ENCODE measurements at places on chromosomes 5 and 9.
A peak's percentile ranks its signal among the peaks of the same experiment; 100 is the strongest.

GRCh38 chr5:168992687-168993086 lies 308.3 kb downstream of the SLIT3 start:
- DNase-seq: no peak

DNA sequence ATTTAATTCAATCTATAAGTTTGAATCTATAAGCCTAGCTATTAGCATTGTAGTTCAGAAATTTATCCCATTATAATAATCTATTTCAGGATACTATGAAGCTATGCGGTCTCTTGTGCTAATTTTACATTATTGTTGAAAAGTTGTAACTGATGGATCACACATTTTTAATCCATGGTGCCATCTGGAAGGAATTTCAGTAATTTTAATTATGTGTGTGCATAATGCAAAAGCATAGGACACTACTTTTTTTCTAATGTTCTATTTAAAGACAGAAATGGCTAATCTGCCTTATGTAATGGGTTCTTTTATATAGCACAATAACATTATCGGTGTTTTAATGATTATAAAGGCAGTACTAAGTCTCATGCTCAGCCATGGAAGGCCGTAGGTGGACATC lies 90.6 kb downstream of the HOMER1 start:
- DNase-seq: no peak

DNA sequence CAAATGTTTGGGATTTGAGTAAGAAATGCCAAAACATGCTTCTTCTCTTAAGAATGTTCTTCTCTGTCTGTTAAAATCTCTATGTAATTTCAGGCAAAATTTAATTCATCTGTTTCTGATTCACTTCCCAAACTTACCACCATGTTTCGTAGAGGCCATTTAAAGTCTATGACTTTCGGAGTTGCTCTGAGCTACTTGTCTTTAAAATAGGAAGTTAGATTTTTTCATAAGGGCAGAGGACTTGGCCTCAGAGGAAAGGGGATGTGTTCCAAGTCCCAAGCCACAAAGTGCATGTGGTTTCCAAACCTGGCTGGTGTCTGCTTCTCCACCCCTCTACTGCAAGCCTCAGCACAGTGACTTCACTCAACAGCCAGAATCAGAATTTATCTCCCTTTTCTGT lies 111.3 kb upstream of the ADRA1B start:
- no peak for DNase-seq

DNA sequence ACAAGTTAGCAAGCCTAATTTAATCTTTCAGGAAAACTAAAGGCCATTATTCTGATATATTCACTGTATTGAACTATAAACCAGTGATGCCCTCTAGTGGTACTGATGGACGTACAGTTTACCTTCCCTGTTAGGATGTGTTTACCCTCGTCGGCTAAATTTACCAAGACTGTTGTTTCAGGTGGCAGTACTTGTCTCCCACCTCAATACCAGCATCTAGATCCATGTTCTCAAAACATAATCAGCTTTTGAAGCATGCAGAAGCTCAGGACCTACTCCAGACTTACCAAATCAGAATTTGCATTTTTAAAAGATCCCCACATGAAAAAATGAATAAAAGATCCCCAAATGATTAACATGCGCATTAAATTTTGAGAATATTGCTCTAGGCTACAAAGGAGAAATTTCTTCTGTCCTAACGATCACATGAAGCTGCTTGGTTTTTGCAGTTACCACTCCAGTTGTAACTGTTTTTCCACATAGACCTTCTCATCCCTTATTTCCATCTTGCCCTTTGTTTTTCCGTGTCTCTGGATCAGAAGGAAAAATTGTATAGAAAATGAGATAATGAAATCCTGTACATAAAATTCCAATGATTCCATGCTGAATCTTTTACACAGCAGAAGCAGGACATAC lies 3.2 kb upstream of the BAAT start:
- peak; percentile 54 for DNase-seq
